ENCODE measurements at places on chromosomes 5 and 9.

DNA sequence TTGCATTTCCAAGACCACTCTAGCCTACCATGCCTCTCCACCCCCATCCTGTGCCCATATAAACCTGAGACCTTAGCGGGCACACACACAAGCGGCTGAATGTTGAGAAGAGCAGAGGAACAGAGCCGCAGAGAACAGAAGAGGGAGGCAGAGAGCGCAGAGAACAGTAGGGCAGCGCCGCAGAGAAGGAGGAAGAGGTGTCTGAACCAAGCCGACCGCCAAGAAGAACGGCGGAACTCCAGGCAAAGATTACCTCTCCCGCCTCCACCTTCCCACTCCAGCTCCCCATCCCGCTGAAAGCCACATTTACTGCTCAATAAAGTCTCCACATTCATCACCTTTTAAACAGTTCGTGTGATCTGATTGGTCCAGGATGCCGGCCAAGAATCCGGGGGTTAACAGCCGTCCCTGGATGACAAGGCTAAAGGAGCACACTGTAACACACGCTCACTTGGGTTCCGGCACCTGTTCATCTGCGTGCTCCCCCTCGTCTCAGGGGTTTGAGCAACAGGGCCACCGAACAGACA, 33.2 kb downstream of the GRIN3A start:
- no peak for DNase-seq

DNA sequence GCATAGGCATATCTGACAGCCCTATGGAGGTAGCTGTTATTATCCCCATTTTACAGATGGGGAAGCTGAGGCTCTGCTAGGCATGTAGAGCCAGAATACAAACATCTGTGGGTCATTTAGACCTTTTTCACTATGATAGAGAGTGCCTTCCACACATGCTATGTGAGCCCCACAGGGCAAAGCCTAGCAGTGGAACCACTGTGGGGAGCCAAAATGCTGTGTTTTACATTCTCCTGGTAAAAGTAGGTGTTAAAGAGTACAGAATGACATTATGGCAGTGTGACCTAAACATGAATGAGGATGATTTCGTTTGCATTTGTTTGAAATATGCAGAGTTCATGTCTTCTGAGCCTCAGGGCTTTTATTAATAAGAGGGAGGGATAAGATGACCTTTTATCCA, 265.2 kb downstream of the MAST4 start:
- DNase-seq: no peak

GRCh38 chr9:85030316-85030715, 360.8 kb downstream of the NTRK2 start:
- no peak for DNase-seq

- no peak for DNase-seq
Measured at GRCh38 chr9:116599342-116599884, 87.7 kb upstream of the TRIM32 start.

GRCh38 chr5:169801324-169801777, 164.3 kb downstream of the DOCK2 start:
- DNase-seq: no peak

DNA sequence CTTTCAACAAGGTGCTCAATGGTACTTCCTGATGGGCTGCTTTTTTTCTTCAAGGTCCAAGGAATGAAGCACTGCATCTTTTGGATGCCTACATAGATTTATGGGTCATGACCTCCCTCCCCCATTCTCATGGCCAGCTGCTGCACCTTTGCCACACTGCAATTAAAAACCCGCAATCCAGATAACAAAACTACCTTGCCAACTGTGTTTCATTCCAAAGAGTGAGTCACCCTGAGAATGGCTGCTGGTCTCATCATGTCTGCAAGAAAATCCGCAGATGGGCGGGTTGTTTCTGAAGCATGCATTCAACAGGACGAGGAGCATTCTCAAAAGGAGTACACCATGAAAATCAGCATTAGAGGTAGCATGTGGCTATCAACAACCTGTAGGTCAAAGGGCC, 139.8 kb downstream of the ELAVL2 start:
- DNase-seq: no peak

DNA sequence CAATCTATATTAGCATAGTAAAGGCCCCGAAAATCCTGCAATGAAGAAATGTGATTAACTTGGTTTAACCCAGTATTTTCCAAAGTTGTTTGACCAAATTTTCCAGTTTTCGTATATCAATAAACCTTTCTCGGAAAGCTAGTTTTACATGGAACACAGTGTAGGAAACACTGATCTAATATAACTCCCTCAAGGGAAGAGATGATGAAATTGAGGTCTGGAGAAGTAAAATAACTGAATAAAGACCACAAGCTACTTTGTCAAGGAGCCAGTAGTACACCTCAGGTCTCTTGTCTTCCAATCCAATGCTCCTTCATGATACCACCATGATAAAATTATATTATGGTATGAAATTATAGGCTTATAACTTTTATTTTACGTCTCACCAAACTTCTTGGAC, 118.1 kb upstream of the TARS1 start:
- DNase-seq: no peak

GRCh38 chr5:38782180-38782835, 63.5 kb upstream of the OSMR start:
- no peak for DNase-seq

GRCh38 chr5:34722183-34722582, 66.1 kb downstream of the RAI14 start:
- DNase-seq: no peak

DNA sequence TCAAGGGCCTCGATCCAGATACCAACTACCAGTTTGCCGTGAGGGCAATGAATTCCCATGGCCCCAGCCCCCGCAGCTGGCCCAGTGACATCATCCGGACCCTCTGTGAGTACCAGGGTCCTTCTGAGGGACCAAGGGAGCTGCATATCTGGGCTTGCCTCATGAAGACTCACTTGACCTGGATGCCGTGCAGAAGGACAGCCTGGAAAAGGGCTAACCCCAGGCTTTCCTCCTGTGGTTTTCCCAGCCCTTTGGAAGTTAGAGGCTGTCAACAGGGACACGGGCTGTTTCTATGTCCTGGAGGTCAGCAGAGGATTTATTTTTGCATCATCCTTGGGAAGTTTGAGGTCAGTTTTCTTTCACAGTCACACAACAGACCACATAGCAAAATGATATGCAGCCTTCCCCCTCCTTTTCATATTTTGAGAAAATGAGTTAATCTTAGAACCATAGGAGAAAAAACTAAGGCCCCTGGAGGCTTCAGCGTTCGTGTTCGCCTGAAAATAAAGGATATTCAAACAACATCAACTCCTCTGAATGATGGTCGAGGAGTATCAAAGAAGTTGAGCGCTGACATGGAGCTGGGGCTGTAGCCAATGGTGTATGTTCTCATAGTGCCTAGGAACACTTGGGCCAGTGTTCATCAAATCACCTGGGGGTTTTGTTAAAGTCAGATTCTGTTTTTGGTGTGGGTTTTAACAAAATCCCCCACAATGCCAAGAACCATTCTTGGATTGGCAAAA, 112.2 kb downstream of the EGFLAM start:
- no peak for DNase-seq

- DNase-seq: peak; percentile 12
Measured at GRCh38 chr5:23820765-23821471, 313.5 kb downstream of the PRDM9 start.

GRCh38 chr9:37908698-37909186, 4.8 kb upstream of the SLC25A51 start:
- no peak for DNase-seq

GRCh38 chr5:67102708-67103107, 93.9 kb downstream of the CD180 start:
- no peak for DNase-seq

DNA sequence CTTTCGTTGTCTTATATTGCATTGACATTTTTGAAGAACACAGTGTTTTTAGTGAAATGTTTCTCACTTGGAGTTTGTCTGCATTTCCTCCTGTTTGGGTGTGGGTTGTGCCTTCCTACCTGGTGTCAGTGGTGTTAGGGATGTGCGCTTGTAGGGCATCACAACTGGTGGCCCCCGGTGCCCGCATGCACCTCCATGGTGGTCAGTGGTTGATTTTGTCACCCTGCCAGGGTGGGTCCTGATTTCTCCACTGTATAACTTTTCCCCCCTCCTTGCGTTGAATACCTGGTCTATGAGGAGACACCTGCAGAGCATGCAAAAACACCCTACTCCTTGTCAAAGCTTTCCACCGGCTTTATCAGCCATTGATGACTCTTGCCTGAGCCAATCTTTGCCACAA, 132.9 kb downstream of the BARX1 start:
- no peak for DNase-seq

DNA sequence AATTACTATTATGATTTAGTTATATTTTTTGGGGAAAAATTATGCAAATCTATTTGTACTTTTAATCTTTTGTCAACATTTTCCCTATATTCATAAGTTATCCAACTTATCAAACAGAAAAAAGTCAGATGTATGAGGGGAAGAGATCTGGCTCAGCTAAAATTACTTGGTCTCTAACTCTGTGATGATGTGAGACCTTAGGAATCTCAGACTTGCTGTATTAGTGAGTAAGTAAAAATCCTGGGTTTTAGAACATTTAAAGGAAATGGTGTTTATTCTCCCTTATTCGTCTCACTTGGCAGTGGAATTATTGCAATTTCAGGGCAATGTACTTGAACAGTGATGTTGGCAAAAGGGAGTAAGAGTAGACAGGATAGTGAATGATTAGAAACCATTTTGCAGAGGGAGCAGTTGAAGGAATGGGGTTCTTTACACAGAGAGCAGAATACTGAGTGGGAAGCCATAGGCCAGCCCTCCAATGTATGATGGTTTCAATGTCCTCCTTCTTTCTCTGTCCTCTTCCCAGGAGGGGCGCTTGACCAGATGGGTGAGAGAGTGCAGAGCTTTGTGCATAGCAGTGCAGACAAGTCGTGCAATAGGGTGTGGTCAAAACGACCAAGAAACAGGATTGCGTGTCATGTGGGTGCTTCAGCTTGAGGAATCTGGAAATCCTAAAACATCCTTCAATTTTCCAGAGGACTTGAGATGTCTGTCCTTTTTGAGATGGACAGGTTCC, 91.7 kb downstream of the TENT4A start:
- DNase-seq: no peak

GRCh38 chr5:14879393-14879792, 7.8 kb upstream of the ANKH start:
- DNase-seq: no peak

DNA sequence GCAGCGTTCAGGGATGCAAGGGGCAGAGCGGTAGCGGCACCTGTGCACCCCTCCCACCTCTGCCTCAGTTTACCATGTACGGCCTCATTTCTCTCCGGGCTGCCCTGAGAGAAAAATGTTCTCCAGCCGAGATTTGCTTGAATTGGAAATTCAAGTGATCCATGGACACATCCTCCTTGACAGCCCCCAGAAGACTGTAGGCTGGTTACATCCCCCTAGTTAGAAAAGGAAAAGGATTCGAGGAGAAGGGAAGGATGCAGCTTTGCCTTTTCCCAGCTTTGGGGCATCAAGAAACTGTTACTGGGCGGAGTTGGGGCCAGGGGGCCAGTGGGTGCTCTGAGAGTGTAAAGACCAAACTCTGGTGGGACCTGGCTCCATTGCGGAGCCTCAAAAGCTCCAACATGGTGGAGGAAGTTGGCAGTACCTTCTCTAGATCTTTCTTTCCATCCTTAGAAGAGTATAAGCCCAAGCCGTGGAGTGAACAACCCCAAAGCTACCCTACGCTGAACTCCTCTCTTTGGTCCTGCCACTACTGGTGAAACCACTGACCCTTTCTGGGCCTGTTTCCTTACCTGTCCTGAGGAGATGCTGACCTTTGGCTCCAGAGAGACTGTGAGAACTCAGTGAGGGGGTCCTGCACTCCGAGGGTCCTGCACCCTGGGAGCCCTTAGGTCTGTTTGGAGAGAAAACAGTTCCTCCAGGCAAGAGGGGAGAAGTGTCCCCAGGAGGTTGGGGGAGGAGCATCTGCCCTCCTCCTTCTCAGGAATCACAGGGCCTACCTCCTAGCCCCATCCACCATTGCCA, 1.0 kb upstream of the BARX1 start:
- DNase-seq: no peak

DNA sequence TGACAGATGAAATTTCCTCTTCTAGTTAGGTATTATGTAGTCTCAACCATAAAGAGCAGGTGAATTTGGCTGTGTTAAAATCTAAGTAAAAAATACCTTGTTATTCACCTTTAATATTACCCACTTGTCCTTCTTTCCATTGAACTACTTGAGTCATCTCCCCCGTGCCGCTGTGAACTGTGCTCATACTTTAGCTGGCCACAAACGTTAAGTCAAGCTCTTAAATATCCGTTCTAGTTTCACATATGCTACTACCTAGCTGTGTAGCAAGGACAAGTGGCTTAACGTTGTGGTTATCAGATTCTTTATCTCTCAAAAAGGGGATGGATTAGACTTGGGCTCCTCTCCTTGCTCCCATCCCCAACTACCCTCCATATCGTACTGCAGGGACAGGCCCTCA, 110.4 kb downstream of the EFNA5 start:
- no peak for DNase-seq

DNA sequence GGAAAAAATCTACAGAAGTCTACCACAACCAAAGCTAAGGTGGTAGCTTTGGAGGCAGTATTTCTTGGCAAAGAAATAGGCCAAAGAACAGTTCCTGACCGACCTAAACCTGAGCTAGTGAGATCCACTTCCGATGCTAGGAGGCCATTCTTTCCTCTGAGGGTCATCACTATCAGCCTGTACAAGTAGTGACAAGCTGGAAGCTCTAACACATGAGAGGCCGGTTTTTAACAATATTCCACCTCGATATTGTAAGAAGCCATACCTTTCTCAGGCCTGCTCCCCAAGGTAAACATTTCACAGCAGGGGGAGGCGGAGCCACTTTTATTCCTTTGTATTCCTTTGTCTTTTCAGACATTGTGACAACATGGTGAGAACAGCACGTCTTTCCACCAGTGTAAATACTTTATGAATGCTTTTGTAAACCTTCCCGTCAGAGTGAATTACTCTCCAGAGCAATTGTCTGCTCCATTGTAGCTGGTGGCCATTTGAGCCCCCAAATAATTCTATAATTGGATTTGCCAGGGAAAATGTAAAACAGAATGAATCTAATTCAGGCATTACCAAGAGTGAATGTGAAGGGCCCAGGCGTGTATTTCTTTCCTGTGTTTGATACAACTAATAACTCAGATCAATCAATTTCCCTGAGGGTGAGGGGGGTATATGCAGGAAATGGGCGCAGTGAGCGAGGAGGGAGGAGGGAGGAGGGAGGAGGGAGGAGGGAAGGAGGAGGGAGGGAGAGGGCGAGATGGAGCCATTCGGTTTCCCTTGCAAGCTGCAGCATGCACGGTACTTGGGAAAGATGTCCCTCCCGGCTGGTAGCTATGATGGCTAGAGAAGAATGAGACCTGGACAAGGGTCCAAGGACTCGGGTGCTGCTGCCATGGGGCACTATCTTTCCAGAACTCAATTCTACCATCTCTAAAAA, 166.6 kb downstream of the CDK5RAP2 start:
- DNase-seq: no peak

DNA sequence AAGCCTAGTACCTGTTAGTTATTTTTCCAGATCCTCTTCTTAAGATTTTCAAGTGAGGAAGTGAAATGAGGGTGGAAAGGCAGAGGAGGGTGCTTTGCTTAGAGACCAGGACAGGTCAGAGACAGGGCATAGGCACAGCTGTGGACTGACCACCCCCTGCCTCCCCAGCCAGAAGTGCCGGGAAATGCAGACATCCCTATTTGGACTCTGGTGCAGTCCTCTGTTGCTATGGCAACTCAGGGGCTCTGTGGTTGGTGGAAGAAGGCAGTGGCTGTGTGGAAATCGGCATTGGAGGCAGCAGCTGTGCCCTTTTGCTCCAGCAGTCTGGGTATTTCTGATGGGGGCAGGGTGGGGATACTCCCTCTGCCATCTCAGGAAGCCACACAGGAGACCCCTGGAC, 43.3 kb upstream of the NDFIP1 start:
- no peak for DNase-seq

- no peak for DNase-seq
Measured at GRCh38 chr5:143886651-143887638, 75.0 kb downstream of the HMHB1 start.
